ENCODE measurements at places on chromosomes 3 and 15. TPM values are rescaled to one million over a fixed set of nuclear protein-coding genes. Genes with fewer than 3 reads are reported as not detected.

The CCR1 gene
- 5.5 TPM for polyA plus RNA-seq

The LDHAL6B gene
- 0.03 TPM for polyA plus RNA-seq

The TMEM158 gene
- 1.2 TPM for polyA plus RNA-seq

The SLC12A1 gene
- polyA plus RNA-seq = not detected

The IL12A gene
- polyA plus RNA-seq = 0.13 TPM

The SMCO1 gene
- polyA plus RNA-seq = not detected

The PYGO1 gene
- polyA plus RNA-seq = 1.5 TPM

The UCN2 gene
- 0.04 TPM for polyA plus RNA-seq

All from adipose tissue (tissue), 3 donors.